ENCODE measurements at places on chromosomes 2 and 18.

DNA sequence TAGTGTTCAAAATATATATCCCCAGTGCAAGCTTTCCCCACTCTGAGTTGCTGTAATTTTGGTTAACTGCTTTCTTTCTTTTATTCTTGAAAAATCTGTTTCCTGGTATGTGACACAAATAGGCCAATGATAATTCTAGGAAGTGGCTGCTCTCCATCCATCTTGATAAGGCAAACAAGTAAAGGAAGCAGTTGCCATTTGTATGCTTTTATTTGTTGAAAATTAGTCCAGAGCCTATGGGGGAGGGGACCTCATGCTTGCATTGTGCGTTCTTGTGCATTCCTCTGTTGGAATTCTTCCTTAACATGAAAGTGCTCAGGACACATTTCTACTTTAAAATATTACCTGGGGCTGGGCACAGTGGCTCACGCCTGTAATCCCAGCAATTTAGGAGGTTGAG is 111.2 kb upstream of the FSHR start:
- no peak for DNase-seq

GRCh38 chr2:65413610-65414009 is 18.8 kb downstream of the SPRED2 start:
- no peak for DNase-seq

DNA sequence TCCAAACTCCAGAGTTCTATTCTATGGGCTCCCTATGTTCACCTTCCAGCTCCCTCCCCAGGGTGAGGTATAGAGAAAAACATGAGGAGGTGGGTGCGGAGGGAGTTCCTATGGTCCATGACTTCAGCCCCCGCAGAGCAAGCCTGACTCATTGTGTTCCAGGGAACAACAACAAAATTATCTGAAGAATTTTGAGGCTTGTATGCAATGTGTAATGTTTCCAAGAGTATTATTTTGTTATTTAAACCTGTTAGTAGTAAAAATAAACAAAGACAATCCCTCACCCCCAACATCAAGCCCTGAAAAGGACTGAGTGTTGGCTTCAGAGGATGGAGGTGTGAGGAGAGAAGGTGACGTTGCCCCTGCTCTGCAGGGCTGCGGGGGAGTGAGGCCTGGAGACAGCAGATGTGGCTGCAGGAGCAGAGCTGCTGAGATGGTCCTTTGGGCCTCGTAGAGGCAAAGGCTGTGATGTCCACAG is 29.0 kb downstream of the LAMA3 start:
- DNase-seq = no peak

- no peak for DNase-seq
Measured at GRCh38 chr18:4586731-4587130, 131.6 kb upstream of the DLGAP1 start.

- DNase-seq = no peak
Measured at GRCh38 chr2:129881786-129882396, 97.6 kb upstream of the RAB6C start.

GRCh38 chr2:74441690-74442482 is at the start of gene RTKN:
TSS of gene RTKN (minus strand) at chr2:74441937. CDS start at chr2:74441816, 121 bp downstream.
- no peak for DNase-seq

- no peak for DNase-seq
Measured at GRCh38 chr2:73700661-73701447, 36.3 kb downstream of the TPRKB start.

DNA sequence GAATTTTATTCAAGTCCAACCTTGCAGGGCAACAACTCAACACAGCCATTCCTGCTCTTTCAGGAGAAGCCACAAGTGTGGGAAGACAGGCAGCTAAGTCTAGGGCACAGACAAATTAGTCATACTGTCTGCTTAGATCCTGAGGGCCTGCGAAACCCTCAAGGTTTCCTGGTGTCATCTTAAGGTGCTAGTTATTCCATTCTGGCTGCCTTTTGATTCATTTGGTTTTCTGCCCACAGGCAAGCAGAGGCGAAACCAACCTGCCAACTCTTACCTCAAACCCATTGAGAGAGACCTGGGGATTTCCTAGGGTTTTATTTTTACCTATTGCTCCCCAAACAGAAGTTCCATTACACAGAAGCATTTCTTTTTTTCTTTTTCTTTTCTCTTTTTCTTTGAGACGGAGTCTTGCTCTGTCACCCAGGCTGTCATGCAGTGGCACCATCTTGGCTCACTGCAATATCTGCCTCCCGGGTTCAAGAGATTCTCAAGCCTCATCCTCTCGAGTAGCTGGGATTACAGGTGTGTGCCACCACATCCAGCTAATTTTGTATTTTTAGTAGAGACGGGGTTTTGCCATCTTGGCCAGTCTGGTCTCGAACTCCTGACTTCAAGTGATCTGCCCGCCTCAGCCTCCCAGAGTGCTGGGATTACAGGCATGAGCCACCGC is 23.7 kb upstream of the SCYGR1 start:
- no peak for DNase-seq

DNA sequence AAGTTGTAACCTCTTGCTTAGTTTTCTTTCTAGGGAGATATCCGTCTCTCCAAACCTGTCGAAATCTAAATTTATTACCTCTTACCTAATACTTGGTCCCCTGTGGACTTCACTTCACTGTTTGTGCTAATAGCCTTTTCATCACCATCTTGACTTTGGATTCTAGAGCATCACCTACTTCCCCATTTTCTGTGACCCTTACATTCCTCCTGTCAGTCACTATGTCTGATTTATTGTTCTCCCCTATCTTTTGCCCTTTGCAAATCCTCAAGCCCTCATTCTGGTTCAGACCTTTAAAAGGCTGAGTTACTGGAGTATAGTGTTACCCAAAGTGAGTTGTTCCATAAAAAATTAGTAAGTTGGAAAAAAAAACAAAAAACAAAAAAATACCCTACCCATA is 7.5 kb downstream of the MYO1B start:
- no peak for DNase-seq

DNA sequence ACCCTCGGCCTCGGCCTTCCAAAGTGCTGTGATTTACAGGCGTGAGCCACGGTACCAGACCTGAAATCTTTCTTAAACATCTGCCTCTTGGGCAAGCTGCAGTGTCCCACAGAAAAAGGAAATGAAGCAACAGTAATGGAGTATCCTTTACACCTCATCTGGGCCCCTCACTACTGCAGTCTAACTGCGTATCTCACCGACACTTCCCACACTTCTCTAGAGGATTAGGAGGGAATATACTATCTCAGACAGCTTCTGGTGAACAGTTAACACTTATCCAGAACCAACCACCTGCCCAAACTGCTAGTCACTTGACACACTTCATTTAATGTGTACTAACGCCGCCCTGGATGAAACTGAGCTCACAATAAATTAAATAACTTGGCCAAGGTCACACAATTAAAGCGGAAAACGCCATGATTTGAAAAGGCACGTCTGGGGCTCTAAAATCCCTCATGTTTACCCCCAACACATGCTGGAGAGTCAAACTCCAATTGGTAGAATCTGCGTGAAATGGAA is 993 bp downstream of the COX7A2L start:
- no peak for DNase-seq

GRCh38 chr2:206481056-206481455 is 37.7 kb downstream of the ADAM23 start:
- no peak for DNase-seq

- DNase-seq = no peak
Measured at GRCh38 chr2:234980451-234981187, 28.8 kb downstream of the SH3BP4 start.

- no peak for DNase-seq
Measured at GRCh38 chr2:224025874-224026273, 13.2 kb downstream of the SERPINE2 start.

DNA sequence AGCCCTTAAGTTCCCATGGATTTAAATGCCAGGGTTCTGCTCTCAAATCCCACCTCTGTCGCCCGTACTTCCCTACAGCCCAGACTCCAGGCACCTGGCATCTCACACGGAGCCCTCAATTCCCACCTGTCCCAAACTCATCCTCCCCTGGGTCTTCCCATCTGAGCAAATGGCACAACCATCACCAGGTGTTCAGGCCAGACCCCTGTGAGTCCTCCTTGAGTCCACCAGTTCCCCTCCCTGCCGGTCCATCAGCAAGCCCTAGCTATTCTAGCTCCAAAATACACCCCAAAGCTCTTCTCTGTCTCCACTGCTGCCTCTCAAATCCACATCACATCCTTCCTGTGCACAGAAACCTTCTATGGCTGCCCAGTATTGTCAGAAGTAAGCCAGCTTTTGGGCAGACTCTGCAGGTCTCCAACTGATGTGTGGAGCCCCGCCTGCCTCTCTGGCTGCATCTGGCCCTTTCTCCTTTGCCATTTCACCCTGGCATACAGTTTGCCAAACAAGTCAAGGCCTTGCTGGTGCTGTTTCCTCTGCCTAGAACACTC is 67.7 kb downstream of the DNMT3A start:
- no peak for DNase-seq

GRCh38 chr2:47178341-47178740 is 23.2 kb upstream of the STPG4 start:
- no peak for DNase-seq

GRCh38 chr2:181076658-181077057 is 96.3 kb downstream of the UBE2E3 start:
- no peak for DNase-seq

DNA sequence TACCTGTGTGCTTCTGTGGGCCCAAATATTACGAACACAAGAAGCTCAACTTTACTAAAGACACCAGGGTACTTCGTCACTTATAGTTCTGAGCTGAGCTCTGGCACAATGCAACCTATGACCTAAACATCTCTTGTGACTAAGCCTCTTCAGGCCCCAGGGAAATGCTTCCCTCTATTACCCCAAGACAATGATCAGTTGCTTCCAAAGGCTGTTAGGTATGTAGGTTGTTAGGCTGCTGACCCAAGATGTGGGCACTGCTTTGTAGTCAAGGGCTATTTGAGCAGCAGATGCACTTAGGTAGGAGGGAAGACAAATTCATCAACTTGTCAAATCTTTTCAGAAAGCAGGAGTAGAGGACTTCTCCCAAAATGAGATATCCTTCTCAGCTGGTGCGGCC is 640.1 kb downstream of the EPHA4 start:
- no peak for DNase-seq

- DNase-seq = no peak
Measured at GRCh38 chr2:52288596-52288995, 1256.7 kb upstream of the NRXN1 start.

DNA sequence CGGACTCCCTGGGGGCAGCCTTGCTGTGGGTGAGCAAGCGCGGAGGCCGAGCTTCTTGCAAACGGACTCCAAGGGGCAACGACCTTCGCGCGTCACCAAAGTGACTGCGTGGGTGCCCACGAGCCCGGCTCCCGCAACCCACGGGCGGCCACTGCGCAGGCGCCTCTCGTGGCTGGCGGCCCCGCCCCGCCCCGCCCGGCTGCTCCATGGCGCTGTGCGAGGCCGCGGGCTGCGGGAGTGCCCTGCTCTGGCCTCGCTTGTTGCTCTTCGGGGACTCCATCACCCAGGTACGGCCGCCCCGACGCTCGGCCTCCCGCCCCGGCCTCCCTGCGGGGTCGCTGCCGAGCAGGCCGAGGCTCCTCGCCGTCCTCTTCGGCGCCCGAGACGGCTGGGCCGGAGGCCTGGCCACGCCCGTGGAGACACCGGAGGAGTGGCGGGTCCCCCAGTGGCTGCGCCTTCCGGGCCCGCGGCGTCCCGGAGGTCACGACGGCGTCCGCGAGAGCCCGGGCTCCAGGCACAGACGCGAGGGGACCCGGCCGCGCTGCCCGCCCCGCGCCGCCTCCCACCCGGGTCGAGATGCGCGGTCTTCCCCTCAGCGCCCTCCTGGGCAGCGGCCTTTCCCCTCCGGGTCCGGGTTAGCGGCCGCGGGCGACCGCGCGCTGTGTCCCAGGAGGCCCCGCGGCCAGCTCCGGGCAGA is at the start of gene IAH1:
Gene IAH1 (plus strand): TSS at position 191 of the 697 bp plus-strand sequence. CDS start 16 bp downstream, at position 207.
- DNase-seq = no peak

- DNase-seq = no peak
Measured at GRCh38 chr18:58674863-58675472, 3.7 kb downstream of the MALT1 start.

- DNase-seq = no peak
Measured at GRCh38 chr2:151269798-151270568, 8.3 kb upstream of the RBM43 start.

GRCh38 chr18:58779529-58779928 is 85.1 kb upstream of the ZNF532 start:
- DNase-seq = no peak

GRCh38 chr18:54766634-54767033 is 61.6 kb upstream of the RAB27B start:
- DNase-seq = no peak

- no peak for DNase-seq
Measured at GRCh38 chr2:121570036-121570666, 39.5 kb downstream of the RNU4ATAC start.

GRCh38 chr2:54722641-54723040 is 821 bp upstream of the EML6 start:
- DNase-seq = no peak

- DNase-seq = no peak
Measured at GRCh38 chr2:70890469-70891065, 45.1 kb upstream of the ATP6V1B1 start.

DNA sequence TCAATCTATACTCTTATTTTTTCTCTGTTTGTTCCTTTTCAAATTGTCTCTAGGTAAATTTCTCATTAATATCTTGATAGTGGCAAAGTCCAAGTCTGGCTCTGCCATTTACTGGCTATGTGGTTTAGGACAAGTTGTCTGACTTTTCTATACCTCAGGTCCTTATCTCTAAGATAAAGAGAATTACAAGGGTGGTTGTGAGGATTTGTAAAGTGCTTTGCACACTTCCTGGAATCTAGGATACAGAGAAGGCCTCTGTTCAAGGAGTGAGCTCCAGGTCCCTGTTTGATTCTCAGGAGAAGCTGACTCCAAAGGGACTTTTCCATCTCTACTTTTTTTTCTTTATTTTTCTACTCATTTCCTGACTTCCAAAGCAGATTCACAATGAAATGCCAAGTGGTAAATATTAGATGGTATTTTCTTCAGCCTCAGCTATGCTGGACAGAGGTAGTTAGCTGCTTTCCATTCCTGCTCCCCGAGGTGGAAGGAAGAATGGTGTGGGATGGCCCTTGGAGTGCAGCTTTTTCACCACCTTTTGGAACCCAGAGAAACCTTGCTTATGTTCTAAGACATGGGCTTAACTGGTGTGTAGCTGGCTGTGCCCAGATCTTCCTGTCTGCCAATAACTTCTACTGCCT is 90.5 kb downstream of the GALNT1 start:
- DNase-seq = no peak

DNA sequence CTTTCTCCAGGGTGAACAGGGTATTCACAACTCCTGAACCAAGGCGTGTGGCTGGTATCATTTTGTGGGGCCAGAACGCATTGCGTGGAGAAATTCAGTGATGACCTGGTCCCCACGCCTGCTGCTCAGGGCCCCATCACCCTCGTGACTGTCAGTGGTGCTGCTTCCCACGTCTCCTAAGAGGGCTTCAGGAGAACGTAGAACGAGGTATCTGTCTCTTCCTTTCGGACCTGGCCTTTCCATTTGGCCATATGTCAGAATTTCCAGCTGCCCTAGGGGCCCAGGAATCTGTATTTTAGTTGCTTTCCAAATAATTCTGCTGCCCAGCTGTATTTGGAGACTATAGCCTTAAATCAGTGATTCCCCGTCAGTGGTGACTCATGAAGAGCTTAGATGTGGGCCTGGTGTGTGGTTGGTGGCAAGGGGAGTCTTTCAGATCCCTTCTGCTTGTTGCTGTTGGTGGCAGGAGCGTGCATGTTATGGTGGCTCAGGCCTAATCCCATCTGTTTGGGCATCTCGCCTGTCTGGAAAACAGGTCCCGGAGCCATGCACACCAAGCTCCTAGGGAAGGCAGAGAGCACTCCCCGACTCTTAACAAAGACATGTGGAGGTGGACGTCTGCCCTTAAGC is 56.4 kb downstream of the NPAS2 start:
- DNase-seq = no peak
